ENCODE measurements at places on chromosomes 16 and 17. TPM values are rescaled to one million over a fixed set of nuclear protein-coding genes. Genes with fewer than 3 reads are reported as not detected.

Gene PRDM7
- total RNA-seq, result not detected

Gene FLYWCH2
- total RNA-seq, result 69.5 TPM

Gene BICDL2
- total RNA-seq, result 6.9 TPM

Gene KRT23
- total RNA-seq, result 24.2 TPM

Gene KDM6B
- 20.4 TPM for total RNA-seq

Gene SCNN1B
- not detected for total RNA-seq

Gene CMTM1
- total RNA-seq, result 4.3 TPM
